ENCODE measurements at places on chromosomes 5 and 9. TPM values are rescaled to one million over a fixed set of nuclear protein-coding genes. Genes with fewer than 3 reads are reported as not detected.

The FOXD4L5 gene
- 0.09 TPM for total RNA-seq

The CCL27 gene
- total RNA-seq = 0.35 TPM

The SUSD3 gene
- 12.3 TPM for total RNA-seq

The NR6A1 gene
- 3.0 TPM for total RNA-seq

The SLC23A1 gene
- not detected for total RNA-seq

The HRH2 gene
- total RNA-seq = 28.9 TPM

The CARD9 gene
- total RNA-seq = 1.4 TPM

The BTNL8 gene
- not detected for total RNA-seq

The GLDC gene
- 3.8 TPM for total RNA-seq

The LCN2 gene
- not detected for total RNA-seq

The RPP25L gene
- 39.0 TPM for total RNA-seq

The TMOD1 gene
- total RNA-seq = 1.5 TPM

The MINAR2 gene
- total RNA-seq = not detected

The ALDH1A1 gene
- 0.26 TPM for total RNA-seq

The QRFP gene
- total RNA-seq = not detected

The FAM78A gene
- 43.6 TPM for total RNA-seq

The PCDHB13 gene
- 0.04 TPM for total RNA-seq

The ALDH7A1 gene
- total RNA-seq = 4.4 TPM

The NKD2 gene
- 0.20 TPM for total RNA-seq

The TEX48 gene
- 0.46 TPM for total RNA-seq

The HK3 gene
- total RNA-seq = 1.5 TPM

The PCDHB2 gene
- total RNA-seq = not detected

The SNX24 gene
- total RNA-seq = 4.4 TPM

The TICAM2 gene
- 0.72 TPM for total RNA-seq

The DMRT2 gene
- total RNA-seq = not detected

The ANXA2R gene
- 6.0 TPM for total RNA-seq

The KIF3A gene
- 23.3 TPM for total RNA-seq

The COL15A1 gene
- not detected for total RNA-seq

The MSX2 gene
- not detected for total RNA-seq

The GFPT2 gene
- total RNA-seq = 1.9 TPM

The MARCHF3 gene
- 1.9 TPM for total RNA-seq

The OTP gene
- total RNA-seq = not detected

The FRRS1L gene
- not detected for total RNA-seq

The CTXN3 gene
- not detected for total RNA-seq

The PLEKHG4B gene
- not detected for total RNA-seq

The POLR3G gene
- total RNA-seq = 14.7 TPM

The SLC36A2 gene
- total RNA-seq = not detected

The RABL6 gene
- 98.2 TPM for total RNA-seq

The BARHL1 gene
- total RNA-seq = not detected

The LVRN gene
- total RNA-seq = not detected

The PKD2L2 gene
- total RNA-seq = not detected

The ANKRD34B gene
- not detected for total RNA-seq

The DDX41 gene
- total RNA-seq = 160 TPM

The CCL21 gene
- total RNA-seq = not detected

The TERT gene
- 2.0 TPM for total RNA-seq

Measured in CD8-positive, alpha-beta memory T cell (primary cell).